ENCODE measurements at places on chromosomes 3 and 15.

- DNase-seq = no peak
Observed at GRCh38 chr3:150945226-150946032, 27.1 kb downstream of the CLRN1 start.

- no peak for DNase-seq
Observed at GRCh38 chr3:160369784-160370183, 29.2 kb downstream of the IFT80 start.

GRCh38 chr3:133804896-133805295 is 719 bp upstream of the SRPRB start:
- DNase-seq = no peak

DNA sequence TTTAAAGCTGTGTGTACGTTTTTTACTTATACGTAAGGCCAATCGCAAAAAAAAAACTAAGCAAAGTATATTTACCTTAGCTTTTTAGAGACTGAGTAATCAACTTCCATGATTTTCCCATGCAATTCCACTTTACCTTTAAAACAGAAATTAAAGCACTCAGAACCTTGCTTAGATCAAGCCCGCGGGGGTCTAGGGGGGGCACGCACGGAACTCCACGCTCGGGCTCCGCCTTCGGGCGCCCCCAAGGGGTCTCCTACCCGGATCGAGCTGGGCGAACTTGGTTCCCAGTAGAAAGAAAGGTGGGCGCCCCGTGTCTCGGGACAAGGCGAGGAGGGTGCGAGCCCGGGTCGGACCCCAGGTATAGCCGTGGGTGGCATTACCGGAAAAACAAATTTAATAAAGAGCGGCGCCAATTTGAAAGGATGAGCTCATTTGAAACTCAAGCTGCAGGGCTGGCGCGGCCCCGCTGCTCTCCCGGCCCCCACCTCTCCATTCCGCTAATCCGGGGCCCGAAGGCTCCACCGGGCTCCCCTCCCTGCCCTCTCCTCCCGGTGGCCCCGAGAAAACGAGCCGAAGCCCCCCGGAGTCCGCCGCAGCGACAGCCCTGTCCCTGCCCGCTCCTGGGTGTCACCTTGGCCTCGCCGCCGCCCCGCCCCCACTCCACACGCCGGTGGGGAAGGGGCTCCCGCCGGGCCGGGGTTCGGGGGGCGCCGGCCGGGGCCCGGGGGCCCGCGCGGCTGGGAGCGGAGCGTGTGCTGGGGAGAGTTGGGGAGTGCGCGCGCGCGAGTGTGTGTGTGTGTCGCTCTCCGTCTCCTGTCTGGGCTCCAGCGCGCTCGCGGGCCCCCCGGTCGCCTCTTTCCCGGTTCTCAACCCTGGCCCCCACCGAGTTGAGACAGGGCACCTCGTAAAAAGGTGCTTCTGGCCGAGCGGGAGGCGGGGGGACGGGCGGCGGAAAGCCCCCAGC is 1.5 kb downstream of the IGF2BP2 start:
- DNase-seq = no peak

DNA sequence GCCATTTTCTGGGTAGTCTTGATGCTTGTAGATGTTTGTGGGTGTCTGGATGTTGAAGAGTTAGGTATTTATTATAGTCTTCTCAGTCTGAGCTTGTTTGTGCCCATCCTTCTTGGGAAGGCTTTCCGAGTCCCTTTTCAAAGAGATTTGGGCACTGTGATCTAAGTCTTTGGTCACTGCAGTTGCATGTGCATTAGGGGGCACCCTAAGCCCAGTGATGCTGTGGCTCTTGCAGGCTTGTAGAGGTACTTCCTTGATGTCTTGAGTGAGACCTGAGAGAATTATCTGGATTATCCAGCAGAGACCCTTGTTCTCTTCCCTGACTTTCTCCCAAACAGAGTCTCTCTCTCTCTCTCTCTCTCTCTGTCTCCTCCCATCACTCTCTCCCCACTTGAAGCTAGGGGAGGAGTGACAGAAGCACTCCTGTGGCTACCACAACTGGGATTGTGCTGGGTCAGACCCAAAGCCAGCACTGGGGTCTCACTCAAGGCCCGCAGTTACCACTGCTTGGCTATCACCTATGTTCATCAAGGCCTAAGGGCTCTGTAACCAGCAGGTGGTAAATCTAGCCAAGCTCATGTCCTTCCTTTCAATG is 68.5 kb downstream of the TMCO5A start:
- DNase-seq = no peak

DNA sequence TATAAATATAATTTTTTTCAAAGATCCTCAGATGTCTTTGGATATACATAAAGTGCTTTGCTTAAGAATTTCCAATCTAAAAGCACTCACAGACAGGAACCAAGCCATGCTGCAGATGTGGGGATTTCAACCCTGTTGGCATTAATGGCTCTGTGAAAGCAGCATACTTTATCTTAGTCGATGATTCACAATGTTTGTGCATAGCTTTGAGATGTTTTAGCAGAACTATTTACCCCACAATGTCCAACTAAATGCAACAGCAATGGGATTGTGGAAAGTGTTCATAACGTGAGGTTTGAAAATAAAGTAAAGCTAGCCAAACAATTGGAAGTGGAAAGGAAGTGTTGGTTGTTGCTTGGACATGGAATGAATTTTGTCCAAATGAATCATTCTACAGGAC is 371.4 kb downstream of the SOX2 start:
- no peak for DNase-seq

- no peak for DNase-seq
Observed at GRCh38 chr15:100042558-100042957, 299.2 kb downstream of the ADAMTS17 start.

DNA sequence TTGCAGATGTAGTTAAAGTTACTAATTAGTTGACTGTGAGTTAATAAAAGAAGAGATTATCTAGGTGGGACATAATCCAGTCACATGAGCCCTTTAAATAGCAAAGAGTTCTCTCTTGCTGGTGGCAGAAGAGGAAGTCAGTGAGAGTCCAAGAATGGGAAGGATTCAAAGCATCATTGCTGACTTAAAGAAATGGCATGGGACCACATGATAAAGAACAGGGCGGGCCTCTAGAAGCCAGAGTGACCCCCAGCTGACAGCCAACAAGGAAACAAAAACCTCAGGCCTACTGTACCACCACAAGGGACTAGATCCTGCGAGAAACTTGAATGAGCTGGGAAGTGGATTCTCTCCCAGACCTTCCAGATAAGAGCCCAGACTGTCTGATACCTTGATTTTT is 447.2 kb upstream of the CCDC54 start:
- DNase-seq = no peak

DNA sequence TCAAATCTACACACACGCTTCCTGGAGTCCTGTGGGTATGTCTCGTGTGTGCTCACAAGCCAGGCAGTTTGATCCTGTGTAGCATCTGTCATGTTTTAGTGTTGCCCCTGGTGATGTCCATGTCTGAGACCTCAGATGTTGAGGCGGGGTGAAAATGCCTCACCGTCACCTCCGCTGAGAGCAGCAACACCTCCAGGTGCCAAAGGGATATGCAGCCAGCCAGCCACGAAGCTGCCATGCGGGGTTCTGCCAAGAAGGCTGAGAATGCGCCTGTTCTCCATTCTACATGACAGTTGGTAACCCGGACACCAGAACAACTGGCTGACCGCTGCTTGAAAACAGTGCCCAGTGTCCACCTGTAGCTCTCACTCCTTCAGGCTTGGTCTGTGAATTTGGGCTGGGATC is 253.8 kb downstream of the TLE3 start:
- DNase-seq = no peak
